ENCODE measurements at places on chromosomes 16 and 17.

- no peak for DNase-seq
These were observed 171.0 kb downstream of the CCDC182 start for GRCh38 chr17:57574040-57574513.

DNA sequence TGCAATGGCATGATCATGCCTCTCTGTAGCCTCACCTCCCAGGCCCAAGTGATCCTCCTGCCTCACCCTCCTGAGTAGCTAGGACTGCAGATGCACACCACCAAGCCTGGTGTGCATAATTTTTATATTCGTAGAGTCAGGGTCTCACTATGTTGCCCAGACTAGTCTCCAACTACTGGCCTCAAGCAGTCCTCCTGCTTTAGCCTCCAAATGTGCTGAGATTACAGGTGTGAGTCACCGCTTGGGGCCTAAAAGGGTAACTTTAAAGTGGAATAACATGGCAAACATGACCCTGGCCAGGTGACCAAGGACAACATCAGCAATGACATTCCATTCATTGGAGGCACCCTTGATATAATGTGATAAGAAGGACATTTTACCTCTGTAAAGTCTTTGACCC, 26.1 kb downstream of the HSBP1 start:
- DNase-seq = no peak

- DNase-seq = no peak
These were observed 2.6 kb downstream of the TBL3 start for GRCh38 chr16:1974157-1975070.

- DNase-seq = no peak
These were observed 34.7 kb downstream of the CCDC57 start for GRCh38 chr17:82177761-82178498.

- DNase-seq = no peak
These were observed 27.1 kb downstream of the TMEM235 start for GRCh38 chr17:78258323-78259191.

DNA sequence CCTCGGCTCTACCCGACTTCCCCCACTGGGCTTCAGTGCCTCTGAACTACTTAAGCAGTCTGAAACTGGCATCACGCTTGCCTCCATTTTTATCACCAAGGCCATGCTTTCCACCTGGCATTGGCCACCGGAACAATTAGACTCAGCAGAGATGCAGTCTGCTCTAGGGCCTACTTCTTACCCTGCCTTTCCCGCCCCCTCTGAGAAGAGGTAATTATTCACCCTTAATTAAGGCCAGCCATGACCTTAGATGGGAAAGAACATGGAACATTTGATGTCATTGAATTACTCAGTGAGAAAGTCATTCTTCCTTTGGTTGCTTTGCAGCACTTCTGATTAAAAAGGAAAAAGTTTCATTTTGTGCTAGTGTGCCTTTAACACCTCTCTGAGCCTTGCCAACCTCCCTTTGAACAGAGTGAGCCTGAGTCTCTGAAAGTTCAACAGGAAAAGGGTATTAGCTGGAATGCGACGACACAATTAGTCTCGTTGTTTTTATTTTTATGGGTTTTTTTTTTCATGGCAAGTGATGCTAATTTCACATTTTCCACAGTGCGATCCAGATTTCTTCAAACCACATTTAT, 60.9 kb upstream of the TNRC6A start:
- no peak for DNase-seq

DNA sequence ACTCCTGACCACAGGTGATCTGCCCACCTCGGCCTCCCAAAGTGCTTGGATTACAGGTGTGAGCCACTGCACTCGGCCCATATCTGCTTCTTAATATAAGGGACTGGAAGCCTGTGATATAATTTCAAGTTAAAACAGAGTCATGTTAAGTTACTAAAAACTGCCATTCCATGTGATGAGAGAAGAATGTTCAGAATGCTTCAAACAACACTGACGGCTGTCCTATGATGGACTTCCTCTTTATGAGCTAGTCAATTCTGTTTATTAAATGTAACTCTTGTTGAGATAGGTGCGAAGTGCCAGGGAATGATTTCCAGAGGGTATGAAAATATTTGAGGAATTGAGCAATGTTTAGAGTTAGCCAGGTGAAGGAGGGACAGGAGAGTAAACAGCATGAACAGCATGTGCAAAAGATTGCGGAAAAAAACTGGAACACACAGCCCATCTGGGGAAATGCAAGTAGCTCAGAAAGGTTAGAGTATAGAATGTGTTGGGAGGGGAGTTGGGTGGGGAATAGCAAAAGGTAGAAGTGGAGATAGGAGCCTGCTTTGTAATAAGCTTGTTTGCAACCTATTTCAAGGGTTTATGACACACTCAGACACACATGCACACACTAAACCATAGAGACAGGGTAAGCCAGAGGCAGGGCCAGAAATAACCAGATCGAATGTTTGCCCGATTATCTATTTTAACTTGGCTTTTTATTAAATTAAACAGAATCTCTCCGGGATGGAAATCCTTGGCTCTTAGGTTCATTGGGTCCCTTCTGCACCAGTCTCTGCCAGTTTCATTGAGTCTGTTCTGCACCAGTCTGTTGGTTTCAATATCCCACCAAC, 135.6 kb upstream of the COX10 start:
- no peak for DNase-seq

DNA sequence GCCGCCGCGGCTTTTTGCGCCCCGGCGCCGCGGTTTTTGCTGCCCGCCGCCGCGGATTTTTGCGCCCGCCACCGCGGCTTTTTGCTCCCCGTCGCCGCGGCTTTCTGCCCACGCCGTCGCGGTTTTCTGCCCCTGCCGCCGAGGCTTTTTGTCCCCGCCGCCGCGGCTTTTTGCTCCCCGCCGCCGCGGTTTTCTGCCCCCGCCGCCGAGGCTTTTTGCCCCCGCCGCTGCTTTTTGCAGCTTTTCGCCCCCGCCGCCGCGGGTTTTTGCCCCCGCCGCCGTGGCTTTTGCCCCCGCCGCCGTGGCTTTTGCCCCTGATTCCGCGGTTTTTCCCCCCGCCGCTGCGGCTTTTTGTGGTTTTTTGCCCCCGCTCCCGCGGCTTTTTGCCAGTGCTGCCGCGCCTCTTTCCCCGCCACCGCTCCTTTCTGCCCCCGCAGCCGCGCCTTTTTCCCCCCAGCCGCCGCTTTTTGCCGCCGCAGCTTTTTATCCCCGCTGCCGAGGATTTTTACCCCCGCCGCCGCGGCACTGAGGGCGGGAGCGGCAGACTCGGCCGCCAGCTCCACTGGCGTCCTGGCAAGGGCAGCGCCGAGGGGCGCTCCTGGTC, 518.6 kb upstream of the WSB1 start:
- no peak for DNase-seq

DNA sequence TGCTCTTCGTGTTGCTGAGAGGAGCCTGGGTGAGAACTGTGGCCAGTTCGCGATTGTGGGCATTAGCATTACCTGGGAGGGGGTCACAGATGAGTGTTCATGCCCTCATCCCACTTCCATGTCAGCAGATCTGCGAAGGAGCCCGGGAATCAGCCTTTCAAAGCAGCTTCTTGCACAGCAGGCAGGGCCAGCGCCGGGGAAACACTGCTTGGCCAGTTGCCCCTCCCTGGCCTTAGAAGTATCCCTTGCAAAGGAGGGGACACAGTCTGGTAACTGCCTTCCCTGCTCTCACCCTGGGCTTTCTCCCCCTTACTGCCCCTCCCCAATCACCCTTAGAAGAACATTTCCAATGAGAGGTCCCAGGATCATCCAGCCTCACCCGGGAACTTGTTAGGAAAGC, 42.8 kb upstream of the FOXF1 start:
- DNase-seq = no peak

DNA sequence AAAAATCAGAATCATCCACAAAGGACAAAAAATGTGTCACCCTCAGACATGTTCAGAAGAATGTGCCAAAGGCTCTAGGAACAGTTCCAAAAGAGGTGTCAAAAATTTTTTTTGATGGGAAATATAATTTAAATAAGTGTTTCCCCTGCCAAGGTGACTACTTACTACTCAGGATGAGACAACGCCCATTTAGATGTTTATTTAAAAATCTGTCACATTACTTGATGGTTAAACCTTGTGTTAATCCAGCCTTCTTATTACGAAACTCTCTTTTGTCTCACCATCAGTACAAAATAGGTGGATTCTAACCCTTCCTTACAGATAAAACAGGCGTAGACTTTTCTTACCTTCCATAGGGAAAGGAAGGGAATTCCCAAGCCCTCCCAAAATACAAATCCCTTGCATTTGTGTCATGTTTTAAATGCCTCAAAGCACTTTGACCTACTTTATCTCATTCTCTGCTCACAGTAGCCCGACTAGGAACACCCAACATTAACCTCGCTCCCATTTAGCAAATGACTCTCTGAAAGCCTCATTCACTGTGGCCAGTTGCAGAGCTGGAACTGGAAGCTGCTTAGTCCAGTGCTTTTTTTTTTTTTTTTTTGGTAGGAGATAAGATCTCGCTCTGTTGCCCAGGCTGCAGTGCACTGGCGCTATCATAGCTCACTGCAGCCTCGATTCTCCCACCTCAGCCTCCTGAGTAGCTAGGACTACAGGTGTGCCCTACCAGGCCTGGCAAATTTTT, 5.8 kb upstream of the GNA13 start:
- no peak for DNase-seq

- DNase-seq = no peak
These were observed 53.9 kb downstream of the GNAO1 start for GRCh38 chr16:56245197-56245596.

DNA sequence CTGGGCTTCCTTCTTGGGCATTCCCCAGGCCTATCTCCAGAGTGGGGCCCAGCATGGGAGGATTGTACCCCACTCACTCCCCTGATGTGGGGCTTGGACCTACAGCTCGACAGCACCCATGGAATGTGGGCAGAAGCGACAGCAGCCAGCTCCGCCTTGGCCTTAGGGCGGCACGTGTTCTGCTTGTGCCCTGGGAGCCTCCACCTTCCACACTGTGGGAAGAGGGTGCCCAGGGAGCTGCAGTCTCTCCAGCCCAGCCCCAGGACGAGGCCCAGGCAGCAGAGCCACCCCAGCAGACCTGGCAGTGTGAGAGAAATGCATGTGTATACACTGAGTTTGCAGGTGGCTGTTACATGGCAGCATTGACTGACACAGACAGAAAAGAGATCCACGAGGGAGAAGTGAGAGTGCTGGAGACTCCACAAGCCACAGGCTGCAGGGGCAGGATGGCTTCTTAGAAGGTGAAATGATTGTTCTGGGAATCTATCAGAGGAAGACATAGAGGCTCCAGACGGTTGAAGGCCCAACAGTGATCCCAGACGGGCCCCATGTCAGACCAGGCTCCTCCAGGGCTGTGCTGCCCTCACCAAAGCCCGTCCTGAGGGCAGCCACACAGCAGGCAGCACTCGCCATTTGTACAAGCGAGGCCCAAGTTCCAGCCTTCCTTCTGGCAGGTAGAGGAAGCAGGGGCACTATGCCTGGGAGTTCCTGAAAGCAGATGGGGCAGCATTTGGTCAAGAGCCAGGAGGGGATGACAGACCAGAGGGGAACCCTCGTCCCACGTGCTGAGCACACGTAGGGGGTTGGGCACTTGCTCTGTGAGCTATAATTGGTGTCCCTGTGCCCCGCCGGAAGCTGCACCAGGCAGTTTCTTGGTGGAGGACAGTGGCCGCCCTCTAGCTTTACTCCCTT, 2.8 kb upstream of the DNASE1 start:
- DNase-seq = no peak

GRCh38 chr16:29192329-29193247, 207.7 kb downstream of the LAT start:
- DNase-seq = no peak

- no peak for DNase-seq
These were observed 20.1 kb downstream of the PLD6 start for GRCh38 chr17:17186051-17186450.

GRCh38 chr17:32267690-32268205, 2.1 kb downstream of the RHBDL3 start:
- DNase-seq = no peak

- no peak for DNase-seq
These were observed 227.6 kb upstream of the WSB1 start for GRCh38 chr17:27066315-27066714.

DNA sequence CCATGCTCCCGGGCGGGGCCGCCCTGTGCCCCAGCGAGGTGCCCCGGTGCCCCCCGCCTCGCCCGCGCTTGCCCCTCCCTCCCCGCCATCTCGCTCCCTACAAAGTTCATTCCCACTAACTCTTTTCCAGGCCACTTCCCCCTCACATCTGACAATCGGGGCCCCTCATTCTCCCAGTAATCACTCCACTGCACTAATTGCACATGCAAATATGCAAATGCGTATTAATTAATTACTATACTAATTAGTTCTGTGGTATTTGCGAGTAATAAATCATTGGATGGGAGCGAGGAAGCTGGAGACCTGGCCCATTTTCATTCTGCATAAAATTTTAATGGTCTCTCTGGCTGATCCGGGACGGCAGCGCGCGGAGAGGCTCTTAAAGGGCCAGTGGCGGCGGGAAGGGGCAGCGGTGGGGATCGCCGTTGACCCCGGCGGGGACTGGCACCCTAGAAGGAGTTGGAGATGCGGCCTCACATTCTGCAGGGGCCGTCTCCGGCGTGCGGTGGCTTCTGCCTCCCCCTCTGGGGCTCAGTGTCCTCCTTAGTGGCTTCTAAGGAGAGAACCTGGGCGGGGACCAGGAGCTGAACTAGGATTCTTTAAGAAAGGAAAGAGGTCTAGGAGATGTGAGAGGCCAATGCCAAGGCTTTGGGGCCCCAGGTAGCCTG, 8.4 kb upstream of the PPP1R1B start:
- no peak for DNase-seq

DNA sequence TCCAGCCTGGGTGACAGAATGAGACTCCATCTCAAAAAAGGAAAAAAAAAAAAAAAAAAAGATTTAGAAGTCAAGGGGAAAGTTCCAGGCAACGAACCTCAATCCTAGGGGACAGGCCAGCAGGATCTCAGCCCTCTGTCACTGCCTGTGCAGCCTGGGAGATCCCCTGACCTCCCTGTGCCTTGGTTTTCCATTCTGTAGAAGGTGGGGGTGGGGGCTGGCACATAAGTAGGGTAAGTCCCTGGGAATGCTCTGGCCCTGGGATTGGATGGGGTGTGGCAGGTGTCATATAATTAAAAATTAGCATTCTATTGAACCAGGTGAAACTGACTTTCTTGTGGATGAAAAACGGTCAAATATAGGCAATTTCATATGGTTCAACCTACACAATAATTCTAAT, 90.5 kb downstream of the C16orf78 start:
- DNase-seq = no peak

- DNase-seq = no peak
These were observed 47.3 kb upstream of the IL34 start for GRCh38 chr16:70598937-70599503.

GRCh38 chr16:88369447-88370008, 13.2 kb upstream of the ZNF469 start:
- DNase-seq = no peak

Measured in neural crest cell (in vitro differentiated cells).